ENCODE measurements at places on chromosomes 7 and 10.

GRCh38 chr7:74337926-74338325 is 48.7 kb downstream of the CLIP2 start:
- DNase-seq: no peak

GRCh38 chr10:120110196-120110595 is 217.7 kb downstream of the SEC23IP start:
- DNase-seq: no peak

DNA sequence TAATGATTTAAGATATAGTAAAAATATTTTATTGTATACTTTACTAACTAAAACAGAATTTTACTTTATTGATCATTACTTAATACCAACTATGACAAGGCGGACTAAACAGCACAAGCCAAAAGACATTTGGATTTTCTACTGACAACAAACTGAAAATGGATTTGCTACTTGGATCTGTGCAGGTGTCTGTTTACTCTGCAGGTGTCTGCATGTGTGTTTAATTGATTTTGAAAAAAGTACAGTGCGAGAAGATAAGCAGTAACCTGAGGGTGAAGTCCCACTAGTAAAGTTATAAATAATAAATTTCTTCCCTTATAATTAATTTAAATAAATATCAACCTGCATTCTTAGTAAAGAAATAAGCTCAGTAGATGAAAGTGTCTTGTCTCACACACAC is 696.8 kb upstream of the MBL2 start:
- DNase-seq: no peak

GRCh38 chr7:43697690-43698089 is 31.6 kb downstream of the COA1 start:
- no peak for DNase-seq

- no peak for DNase-seq
Observed at GRCh38 chr10:3534433-3534832, 250.6 kb downstream of the KLF6 start.

GRCh38 chr7:84506151-84506550 is 311.6 kb upstream of the SEMA3A start:
- no peak for DNase-seq

- no peak for DNase-seq
Observed at GRCh38 chr7:82018226-82018625, 248.4 kb upstream of the HGF start.

- DNase-seq: no peak
Observed at GRCh38 chr10:72334196-72334824, 20.4 kb downstream of the DNAJB12 start.

DNA sequence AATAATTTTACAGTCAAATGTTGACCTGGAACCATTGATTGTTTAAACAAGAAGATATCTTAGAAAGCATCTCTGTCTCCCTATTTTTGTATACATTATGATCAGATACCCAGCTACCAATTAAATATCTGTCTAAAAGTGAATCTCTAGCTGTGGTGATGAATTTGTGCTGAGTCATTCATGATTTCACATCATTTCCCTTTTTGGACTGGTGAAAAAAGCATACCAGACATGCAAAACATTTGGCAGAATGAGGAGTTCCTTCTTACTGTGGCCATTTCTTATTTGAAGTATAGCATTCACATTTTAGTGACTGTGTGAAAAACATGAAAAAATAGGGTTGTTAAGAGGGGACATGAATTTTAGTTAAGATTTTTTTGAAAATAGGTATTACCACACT is 98.0 kb upstream of the GATA3 start:
- no peak for DNase-seq

- no peak for DNase-seq
Observed at GRCh38 chr10:29804025-29804852, 169.5 kb upstream of the SVIL start.

- DNase-seq: peak; percentile 15
Observed at GRCh38 chr7:128398016-128398840, 11.6 kb downstream of the IMPDH1 start.

- DNase-seq: no peak
Observed at GRCh38 chr7:152854386-152854785, 94.8 kb downstream of the ACTR3B start.

DNA sequence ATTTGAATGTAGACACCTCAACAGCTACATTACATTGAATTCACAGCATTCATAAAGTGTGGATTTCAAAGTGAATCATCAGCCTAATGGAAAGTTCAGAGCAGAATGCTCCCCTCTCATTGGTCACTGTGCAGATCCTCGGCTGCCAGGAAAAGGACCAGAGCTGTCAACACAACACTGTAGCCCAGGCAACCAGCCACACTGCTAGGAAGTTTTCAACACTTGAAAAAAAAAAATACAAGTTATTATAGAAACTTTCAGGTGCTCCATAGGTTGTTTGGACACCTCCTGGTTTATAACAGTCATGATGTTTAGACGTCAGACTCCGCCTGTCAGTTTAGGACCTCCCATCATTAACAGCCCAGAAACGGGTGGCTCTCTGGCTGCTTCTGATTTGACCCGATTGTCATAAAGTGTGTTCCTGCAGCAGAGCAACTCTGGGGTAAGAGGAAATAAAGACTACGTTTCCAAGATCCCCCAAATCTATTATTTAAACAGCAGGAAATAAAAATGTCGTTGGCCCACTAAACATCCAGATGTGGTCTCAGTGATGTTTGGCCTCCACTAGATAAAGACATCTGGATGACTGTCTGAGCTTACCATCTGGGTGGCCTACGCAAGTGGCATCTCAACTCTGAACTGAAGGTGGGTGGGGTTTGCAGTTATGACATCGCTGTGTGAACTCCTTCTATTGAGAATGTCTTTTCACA is 117.4 kb downstream of the CABCOCO1 start:
- no peak for DNase-seq

- DNase-seq: no peak
Observed at GRCh38 chr7:9148687-9149086, 715.3 kb downstream of the NXPH1 start.

GRCh38 chr7:6398943-6399342 is 48.8 kb downstream of the DAGLB start:
- no peak for DNase-seq

DNA sequence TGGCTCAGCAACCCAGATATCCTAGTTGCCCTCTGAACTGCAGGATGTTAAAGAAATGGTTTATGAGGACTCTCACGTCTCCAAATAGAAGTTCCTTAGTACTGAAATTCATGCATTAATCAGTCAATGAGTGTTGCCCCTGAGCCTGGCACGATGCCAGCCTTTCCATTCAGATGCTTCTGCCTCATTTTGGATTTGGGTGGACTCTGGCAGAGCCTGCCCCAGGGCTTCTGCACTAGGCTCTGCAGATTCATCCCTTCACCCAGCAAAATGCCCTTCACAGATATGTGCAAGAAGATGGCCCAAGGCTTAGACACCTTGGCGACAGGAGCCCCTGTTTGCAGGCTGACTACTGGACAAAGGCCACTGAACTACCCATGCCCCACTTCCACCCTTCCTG is 747.8 kb downstream of the GRID1 start:
- no peak for DNase-seq

DNA sequence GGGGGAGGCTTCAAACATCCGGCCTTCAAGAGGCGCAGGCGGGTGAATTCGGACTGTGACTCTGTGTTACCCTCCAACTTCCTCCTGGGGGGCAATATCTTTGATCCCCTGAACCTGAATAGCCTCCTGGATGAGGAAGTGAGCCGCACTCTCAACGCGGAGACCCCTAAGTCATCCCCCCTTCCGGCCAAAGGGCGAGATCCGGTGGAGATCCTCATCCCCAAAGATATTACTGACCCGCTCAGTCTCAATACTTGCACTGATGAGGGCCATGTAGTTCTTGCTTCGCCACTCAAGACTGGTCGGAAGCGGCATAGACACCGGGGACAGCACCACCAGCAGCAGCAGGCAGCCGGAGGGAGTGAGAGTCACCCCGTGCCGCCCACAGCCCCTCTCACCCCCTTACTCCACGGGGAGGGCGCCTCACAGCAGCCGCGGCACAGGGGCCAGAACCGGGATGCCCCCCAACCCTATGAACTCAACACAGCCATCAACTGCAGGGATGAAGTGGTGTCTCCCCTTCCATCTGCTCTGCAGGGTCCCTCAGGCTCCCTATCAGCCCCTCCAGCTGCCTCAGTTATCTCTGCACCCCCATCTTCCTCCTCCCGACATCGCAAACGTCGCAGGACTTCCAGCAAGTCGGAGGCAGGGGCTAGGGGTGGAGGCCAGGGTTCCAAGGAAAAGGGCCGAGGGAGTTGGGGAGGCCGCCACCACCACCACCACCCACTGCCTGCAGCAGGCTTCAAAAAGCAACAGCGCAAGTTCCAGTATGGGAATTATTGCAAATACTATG is 1.1 kb downstream of the MEPCE start:
- no peak for DNase-seq

DNA sequence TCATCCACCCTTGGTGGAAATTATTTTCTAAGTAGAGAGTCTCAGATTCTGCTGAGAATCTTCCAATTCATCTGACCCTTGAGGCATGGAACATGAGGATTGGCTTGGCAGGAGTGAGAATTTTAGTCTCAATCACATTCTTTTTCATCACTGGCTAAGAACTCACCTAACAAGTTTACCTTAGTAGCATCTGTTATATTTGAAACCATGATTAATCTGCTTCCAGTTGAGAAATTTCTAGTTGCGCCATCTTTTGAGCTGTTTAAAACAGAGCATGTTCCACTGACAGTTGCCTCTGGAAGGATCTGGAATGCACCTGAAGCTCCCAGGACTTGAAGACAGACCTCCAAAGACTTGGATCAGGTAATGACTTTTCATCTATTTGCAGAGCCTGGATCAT is at the start of gene LIPK:
Gene LIPK (plus strand): TSS at position 292 of the 400 bp plus-strand sequence. CDS start 18,295 bp downstream, outside the sequence.
- DNase-seq: no peak

- DNase-seq: no peak
Observed at GRCh38 chr7:80819503-80819902, 99.3 kb downstream of the SEMA3C start.

- no peak for DNase-seq
Observed at GRCh38 chr10:124283215-124283948, 135.3 kb downstream of the OAT start.

DNA sequence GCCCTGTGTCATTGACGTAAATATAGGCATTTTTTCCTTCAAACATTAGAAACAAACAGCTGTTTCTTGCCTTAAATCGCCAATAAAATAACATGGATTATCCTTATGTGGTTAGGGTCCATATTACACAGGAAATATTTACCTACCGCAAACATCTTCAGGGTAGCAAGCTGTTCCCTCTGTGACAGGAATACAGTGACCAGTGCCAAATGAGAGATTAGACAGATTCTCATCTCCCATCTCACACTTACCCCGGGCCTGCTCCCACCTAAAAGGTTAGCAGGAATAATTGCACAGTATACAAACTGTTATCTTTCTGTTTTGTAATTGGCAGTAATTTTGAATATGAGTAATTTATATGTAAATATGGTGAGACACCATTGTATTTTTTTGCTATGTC is 16.5 kb downstream of the MKI67 start:
- DNase-seq: no peak

GRCh38 chr7:86904949-86905834 is 154.3 kb downstream of the ELAPOR2 start:
- DNase-seq: no peak

GRCh38 chr7:1411414-1411813 is 47.9 kb downstream of the MICALL2 start:
- no peak for DNase-seq

DNA sequence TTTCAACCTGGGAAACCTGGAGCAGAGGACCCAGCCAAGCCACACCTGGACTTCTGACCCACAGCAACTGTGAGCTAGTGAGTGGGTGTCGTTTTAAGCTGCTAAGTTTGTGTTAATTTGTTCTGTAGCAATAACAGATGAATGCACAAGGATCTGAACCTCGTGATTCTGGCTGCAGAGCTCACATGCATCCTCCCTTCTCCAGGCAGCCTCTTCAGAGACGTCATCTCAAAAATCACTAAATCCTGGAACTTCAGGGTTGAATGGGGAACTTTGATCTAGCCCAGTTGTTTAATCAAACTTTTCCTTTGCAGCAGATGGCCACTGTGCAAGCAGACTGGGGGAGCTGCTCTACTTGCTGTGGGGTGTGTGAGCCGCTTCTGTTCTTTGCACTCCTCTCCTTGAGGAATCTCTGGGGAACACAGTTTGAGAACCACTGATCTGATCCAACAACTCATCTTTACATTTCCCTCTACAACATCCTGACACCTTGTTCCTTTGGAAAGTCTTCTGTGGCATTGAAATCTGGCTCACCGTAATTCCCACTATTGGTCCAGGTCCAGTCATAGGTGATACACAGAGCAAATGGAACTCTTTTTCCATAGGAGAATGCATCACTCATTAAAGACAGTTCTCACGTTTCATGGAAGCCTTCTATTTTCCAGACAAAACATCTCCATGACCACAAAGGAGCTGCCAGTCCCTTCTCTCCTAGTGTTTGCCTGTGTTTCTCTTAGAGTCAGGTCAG is 90.3 kb downstream of the CHN2 start:
- no peak for DNase-seq

DNA sequence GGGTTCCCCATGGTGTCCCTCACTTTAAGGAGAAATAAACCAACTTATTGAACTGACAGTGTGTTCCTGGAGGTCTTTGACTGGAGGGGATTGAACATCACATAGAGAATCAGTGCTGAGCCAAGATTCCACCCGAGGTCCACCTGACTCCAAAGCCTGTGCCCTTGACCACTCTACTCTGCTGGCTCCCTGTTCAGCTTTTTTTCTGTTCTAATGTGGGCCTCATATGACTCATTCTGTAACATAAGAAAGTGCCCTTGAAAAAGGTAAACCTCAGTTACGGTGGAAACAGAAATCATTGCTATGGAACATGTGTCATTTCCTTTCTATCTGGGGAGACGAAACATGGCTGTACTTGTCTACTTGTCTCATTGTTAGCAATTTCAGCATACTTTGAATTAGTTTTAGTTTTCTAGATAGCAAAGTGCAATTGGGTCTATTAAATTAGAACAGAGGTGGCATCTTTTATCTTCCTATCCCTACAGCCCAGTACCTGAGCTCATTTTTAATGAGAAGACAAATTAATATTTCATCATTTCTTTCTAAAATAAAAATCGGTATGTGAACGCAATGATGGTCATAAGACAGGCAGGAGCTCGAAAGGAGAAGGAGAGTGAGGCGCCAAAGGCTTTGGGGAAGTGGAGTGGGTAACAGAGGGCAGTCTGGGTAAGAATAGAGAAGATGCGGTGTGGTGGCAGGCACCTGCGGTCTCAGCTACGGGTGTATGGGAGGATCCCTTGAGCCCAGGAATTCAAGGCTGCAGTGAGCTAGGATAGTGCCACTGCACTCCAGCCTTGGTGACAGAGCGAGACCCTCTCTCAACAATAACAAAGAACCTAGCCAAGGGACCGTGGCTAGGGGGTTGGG is 1.5 kb downstream of the GSDME start:
- no peak for DNase-seq

Data from activated effector memory CD4-positive, alpha-beta T cell treated with Interleukin-2 at 50 U/mL for 16 hours (primary cell).